ENCODE measurements at places on chromosomes 5 and 9.

DNA sequence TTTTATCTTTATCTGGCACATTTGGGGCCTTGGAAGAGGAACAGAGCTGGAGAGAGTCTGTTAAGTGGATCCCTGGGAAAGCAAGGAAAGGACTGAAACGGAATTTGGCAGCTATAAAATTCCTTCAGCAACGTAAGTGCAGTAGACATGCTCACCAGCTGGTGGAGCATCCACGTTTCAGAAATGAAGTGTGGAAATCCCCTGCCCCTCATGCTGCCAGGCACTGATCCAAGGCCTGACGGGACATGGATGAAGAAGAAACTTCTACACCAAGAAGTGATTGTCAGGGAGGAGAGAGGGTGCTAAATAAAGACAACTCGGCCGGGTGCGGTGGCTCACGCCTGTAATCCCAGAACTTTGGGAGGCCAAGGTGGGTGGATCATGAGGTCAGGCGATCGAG, 209.3 kb downstream of the ROR2 start:
- peak; percentile 73 for DNase-seq

GRCh38 chr5:135876146-135876545, 19.5 kb downstream of the IL9 start:
- DNase-seq = no peak

- no peak for DNase-seq
Observed at GRCh38 chr5:42930934-42931333, 109.2 kb downstream of the ANXA2R start.

- no peak for DNase-seq
Observed at GRCh38 chr9:37730256-37730655, 23.3 kb upstream of the TRMT10B start.

DNA sequence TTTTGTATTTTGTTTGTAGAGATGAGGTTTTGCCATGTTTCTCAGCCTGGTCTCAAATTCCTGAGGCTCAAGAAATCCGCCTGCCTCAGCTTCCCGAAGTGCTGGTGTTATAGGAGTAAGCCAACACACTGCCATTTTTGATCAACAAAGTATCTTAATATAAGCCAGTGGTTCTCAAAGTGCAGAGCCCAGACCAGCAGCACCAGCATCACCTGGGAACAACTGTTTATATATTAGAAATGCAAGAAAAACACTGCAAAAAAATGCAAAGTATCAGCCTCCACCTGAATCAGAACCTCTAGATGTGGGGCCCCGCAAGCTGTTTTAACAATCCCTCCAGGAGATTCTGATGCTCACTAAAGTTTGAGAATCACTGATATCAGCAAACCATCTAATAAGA, 6.2 kb downstream of the IL17B start:
- no peak for DNase-seq

DNA sequence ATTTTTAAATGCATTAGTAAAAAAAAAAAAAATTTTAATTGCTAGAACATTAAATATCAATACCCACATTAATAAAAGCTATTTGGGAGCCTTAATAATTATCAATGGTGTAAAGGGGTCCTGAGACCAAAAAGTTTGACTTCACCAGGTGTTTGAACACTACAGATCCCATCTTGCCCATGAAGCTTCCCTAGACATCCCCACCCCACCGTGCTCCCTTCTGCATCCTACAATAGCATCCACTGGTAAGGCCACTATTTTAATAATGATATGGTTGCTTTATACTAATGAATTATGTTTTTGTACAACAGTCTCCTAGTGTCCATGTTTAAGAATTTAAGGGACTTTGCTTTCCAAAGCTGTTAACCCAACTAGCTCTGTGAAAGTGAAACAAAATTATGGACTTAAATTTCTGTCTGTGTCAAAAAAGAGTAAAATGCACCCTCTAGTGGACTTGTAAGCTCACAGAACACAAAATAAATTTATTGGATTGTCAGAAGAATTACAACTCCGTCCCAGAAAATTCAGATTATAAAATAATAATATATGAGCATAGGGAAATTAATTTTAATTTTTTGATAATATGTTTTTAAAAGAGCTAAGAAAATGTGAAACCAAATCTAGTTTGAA, 76.0 kb downstream of the ARL15 start:
- no peak for DNase-seq

DNA sequence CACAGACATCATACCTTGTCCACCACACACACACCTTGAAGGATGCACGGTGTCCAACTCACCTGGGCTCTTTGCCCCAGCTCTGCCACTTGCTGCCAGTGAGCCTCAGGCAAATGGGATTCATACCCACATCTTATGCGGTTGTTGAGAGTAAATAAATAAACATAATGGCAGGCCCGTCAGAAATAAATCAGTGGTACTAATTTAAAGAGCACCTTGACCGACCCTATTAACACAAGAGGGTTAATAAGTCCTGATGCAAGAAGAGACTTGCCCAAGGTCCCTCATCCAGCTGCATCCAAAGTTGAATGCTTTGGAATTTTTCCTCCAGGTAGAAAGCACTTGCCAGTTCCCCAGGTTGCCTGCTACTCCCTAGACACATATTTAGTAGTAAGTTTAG, 11.6 kb upstream of the AKNA start:
- DNase-seq = no peak

- DNase-seq = no peak
Observed at GRCh38 chr9:124555043-124555442, 47.8 kb upstream of the NR5A1 start.

DNA sequence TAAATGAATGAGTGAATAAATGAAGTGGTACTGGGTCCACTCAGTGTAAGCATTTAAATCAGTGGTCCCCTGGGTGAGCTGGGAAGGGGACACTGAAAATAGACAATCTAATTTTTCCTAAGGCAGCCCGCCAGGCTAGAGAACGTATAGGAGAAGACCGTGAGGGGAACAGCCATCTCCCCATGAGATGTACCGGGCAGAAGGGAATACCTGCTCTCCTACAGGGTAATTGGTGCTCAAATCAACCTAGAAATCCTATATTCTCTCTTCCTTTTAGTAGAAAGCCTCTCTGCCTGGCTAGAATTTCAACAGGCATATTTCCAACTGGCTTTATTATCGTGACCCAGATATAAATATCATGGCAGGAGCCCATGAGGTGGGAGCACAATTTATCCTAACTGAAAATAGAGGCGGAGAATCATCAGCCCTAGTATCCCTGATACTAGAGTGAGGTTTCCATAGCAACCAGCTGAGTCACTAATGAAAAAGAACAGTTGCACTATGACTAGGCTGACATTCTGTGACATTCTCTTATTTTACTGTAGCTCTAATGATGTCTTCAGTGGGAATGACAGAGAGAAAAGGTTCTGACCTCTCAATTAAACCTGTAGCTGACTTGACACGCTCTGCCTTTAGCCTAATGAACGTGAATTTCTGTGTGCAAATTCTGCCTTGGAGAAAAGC, 96.5 kb upstream of the CAST start:
- no peak for DNase-seq

- DNase-seq = no peak
Observed at GRCh38 chr5:174293006-174293405, 247.5 kb downstream of the NSG2 start.

GRCh38 chr5:139658928-139659667, 10.9 kb downstream of the CXXC5 start:
- peak; percentile 64 for DNase-seq

- no peak for DNase-seq
Observed at GRCh38 chr9:132381966-132382541, 24.6 kb downstream of the TTF1 start.

- DNase-seq = no peak
Observed at GRCh38 chr5:9559965-9560364, 14.1 kb upstream of the SEMA5A start.

DNA sequence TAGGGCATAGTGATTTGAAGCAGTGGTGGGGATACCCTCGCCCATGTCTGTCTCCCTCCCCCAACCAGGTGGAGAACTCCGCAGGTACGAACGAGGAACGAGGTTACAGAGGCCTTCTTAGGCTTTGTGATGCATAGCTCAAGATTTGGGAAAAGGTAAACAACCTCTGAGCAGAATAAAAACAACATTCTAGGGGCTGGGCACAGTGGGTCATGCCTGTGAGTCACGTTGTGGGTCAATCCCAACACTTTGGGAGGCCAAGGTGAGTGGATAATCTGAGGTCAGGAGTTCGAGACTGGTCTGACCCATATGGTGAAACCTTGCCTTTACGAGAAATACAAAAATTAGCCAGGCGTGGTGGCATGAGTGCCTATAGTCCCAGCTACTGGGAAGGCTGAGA, 3.6 kb upstream of the LCP2 start:
- no peak for DNase-seq

GRCh38 chr9:97565262-97565661, 63.8 kb downstream of the TMOD1 start:
- DNase-seq = no peak

DNA sequence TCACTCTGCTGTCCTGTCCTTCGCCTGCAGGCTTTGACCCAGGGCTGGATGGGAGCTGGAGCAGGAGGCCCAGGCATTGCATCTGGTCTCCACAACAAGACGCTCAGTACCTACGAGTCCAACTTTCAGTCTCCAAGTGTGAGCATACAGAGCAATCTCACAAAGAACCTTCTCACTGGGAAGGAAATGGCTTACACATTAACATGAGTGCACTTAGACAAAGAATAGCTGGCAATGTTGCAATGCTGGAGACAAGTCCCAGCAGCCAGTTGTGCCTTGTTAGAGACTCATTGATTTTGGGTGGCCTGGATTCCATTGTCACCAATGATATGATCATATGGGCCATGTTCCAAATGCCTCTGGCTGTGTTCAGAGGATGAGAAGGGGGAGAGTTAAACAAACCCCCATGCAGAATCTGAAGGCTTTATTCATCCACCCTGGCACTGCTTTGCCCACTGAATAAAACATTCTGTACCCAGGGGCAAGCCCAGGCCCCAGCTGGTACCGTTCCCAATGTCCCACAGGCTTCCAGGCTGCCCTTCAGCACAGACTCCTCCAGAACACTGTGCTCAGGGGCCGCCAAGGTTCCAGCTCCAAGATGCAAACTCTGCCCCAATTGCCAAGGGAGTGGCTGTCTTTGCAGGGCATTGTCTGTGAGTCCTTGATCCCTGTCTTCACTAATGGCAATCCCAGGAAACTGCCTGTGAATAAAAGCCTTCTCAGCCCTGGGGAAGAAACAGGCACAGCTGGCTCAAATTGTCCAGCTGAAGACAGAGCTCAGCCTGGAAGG, 185.5 kb downstream of the HSD17B3 start:
- no peak for DNase-seq

GRCh38 chr5:111997711-111998110, 240.7 kb upstream of the NREP start:
- no peak for DNase-seq

DNA sequence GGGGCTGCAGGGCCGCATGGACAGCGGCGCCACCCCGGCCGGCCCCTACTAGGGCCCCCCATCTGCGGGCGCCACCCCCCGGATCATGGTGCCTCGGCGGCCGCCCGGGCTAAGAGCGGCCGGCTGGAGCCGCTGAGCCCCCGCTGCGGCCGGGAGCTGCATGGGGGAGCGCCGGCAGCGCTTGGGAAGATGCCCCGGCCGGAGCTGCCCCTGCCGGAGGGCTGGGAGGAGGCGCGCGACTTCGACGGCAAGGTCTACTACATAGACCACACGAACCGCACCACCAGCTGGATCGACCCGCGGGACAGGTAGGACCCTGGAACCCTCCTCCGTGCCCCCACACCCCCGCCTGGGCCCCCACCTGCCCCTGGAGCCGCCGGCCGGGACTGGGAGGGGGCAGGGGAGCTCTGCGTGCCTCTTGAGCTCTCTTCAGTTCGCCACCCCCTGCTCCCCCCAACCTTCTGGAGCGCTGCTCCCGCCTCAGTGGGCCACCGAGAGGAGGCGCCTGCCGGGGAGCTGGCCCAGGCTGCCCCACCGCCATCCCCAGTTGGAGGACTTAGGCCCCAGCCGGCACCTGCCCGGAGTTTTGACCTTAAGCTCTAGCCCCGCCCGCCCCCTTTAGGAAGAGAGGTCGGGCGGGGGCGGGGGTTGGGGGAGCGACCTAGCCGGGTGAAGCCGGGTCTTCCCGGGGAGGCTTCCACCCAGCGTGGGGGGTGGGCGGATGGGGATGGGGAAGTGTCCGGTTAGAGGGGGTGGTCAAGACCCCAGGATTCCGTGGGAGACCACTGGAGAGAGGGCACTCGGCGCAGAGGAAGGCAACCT, 730 bp downstream of the WWC1 start:
- DNase-seq = no peak

DNA sequence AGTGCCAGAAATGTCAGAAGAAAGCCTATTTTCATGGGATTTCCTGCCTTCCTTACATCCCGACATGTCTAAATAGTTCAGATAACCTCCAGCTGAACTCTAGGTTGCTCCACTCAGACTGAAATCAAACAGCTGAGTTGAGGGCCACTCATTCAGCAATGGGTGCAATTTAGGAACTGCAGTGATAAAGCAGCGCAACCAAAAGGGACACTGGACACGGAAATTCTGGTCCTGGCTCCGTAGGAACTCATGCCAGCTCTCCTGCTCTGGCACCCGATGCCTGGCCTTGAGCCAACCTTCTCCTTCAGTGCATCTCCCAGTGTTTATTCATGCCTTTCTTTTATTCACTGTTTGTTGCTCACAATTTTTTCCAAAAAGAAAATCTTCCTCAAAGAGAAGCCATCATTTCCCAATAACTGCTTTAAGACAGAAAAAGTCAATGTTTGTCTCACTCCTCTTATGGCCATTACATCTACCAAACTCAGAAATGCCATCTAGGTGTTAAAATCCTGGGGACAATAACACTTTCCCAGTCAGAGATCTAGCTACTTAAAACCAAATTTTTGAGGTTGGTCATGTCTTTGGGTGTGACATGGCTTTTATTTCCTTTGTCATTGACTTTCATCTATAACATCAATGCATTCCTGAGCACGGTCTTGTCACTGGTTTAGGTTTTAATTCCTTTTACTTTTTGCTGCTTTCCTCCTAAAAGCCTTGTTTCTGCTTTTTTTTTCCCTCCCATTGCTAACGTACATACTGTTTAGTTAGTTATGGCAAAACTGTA, 126.9 kb downstream of the PDE4D start:
- peak; percentile 23 for DNase-seq

- peak; percentile 87 for DNase-seq
Observed at GRCh38 chr5:2751592-2752021, at the start of gene IRX2. Gene IRX2, minus strand, starts transcription at chr5:2751677. Its CDS starts 264 bp downstream, at chr5:2751413.

DNA sequence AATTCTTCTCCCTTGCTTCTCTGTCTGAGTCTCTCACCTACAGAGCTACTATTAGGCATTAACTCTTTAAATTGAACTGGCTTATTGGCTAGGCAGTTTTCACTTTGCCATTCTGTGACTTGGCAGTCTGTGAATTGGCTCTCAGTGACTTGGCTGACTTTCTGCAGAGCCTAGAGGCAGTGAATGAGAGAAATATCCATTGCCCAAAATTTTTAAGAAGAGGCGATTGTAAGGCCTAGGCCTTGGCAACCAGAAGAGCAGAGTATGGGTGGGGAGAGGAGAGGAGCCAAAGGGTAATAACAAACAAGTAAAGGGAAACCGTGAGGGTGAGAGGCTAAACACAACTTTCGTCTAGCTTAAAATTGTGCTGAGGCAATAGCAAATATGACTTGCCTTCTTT, 176.7 kb downstream of the PRR16 start:
- DNase-seq = no peak
